Activated CD4-positive, alpha-beta T cell treated with anti-CD3 and anti-CD28 coated beads, Interleukin-2, Interleukin-6, amounts not matched to agents 100 ng/mL and 50 ng/mL, durations not matched to agents 16 hours and 8 hours (primary cell): ENCODE measurements at places on chromosomes 6 and 20.

GRCh38 chr6:63745784-63746183 is 110.2 kb downstream of the PHF3 start:
- DNase-seq: no peak

DNA sequence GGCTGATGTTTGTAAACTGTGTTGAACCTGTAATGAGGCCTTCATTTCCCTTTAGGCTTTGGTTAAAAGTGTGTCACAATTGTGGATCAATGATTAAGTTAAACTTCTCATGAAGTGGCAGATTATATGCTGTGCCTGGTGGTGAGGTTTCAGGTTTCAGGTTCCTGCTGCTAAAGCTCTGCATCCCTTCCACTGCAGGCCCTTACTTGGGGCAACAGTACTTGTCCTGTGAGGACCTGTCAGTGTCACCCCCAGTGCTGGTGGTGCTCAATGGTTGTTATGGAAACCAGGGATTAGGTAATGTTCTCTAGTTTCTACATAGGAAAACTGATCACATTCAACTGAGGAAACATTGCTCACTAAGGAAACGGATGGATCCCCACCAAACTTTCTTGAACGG is 18.5 kb downstream of the RPP21 start:
- no peak for DNase-seq

- DNase-seq: no peak
These were observed 110.6 kb downstream of the FNDC1 start for GRCh38 chr6:159279790-159280277.

DNA sequence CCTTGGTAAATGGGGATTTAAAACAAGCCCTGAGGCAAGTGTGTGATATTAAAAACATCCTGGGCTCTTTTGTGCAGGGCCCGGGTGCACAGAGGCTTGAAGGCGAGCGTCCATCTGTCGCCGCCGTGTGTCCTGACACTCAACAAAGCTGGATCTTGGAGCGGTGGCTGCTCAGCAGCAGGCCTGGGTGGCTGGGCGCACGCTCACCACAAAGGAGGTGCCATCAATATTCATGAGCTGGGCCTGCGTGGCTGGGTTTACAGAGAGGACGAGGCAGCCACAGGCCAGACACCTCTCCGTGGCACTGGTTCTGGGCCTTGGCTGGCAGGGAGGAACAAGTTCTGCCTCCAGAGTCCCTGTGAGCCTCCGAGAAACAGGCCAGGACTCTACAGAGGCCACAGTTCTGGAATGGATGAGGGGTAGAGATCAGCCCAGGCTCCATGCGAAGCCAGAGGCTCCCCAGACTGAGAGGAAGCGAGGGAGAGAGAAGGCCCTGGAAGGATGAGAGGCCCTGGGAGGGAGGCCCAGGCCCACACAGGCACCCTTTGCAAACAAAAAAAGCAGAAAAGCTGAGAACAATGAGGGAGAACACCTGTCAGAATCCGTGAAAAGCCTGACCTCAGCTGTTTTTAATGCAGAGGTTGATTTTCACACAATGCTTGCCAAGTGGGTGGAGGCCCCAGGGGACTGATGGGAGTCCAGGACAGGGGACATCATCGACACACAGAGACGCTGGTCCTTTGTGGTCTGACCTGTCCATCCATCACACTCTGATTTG is 21.9 kb downstream of the BHLHE23 start:
- no peak for DNase-seq

DNA sequence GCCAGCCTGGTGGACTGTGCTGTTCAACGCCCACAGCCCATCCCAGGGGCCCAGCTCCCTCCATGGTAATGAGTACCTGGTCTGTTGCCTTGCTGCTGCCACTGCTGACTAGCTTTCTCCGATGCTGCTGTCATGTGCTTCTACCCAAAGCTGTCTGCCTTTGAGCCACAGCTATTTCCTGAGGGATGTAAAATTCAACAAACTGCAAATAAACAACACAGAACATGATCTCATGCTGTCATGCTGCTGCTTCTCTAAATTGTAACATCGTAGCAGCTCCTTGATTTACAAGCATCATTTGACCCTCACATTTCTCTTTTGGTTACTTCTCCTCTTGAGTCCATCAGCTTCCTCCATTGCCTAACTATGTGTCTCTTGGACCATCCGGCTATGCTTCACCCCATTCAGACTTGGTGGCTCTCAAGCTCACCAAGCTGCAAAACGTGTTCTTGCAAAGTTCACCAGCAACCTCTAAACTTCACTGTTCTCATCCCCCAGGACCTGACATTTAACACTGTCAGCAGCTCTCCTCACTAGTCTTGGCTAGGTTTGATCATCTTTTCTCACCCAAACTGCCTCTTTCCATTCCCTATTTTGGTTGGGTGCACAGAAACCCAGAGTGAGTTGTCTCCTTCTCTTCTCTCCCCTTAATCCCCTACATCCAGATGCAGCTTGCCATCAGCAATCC is 54.6 kb downstream of the FYN start:
- no peak for DNase-seq

DNA sequence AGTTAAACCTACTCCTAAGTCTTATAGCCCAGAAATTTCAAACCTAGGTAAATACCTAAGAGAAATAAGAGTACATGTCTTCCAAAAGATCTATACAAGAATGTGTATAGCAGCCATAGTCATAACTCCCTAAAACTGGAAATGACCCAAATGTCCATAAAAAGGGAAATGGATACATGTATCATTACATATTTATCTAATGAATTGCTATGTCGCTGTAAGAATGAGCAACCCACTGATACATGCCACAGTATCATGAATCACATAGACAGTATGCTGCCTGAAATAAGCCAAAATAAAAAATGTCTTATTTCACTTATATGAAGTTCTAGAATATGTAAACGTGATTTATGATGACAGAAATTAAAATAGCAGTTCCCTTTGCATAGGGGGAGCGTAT is 679.5 kb downstream of the MAFB start:
- DNase-seq: no peak

DNA sequence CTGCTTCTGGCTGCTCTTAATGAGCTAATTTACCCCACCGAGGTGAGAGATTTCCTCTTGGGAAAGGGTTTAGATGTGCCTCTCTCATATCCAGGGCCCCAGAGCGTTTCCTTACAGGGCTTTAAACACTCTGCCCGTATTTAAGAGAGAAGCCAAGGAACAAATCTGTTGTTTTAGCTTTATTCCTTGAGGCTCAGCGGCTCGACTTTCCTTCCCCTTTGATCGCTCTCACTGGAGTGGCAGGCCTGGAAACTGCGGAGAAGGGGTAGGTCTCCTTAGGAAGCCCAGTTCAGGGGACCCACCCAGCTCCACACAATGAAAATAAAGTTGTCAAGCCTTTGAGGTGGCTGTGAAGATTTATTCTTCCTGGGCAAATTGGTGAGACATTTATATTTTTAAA is 132.0 kb upstream of the JAG1 start:
- DNase-seq: no peak

- DNase-seq: no peak
These were observed 34.7 kb downstream of the FOXQ1 start for GRCh38 chr6:1346558-1347091.

- no peak for DNase-seq
These were observed 113.7 kb downstream of the DLL1 start for GRCh38 chr6:170176898-170177771.

GRCh38 chr6:157814883-157815282 is 8.2 kb upstream of the SNX9 start:
- no peak for DNase-seq

GRCh38 chr6:118724211-118724610 is 72.8 kb upstream of the CEP85L start:
- DNase-seq: no peak

DNA sequence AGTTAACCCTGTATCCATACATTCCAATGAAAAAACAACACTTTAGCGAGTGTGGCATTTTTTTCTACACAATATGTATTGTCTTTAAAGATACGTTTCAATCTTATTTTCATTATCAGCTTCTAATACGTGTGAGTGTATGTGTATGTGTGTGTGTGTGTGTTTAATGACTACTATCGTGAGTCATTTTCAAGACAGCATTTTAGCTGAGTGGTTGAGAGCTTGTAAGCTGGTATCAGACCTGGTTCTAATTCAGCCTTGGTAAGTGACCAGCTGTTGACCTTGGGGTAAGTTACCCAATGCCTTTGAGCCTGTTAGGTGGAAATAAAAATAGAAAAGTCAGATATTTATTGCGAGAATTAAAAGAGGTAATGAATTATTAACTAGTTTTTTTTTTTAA is 320.0 kb upstream of the NT5E start:
- no peak for DNase-seq

DNA sequence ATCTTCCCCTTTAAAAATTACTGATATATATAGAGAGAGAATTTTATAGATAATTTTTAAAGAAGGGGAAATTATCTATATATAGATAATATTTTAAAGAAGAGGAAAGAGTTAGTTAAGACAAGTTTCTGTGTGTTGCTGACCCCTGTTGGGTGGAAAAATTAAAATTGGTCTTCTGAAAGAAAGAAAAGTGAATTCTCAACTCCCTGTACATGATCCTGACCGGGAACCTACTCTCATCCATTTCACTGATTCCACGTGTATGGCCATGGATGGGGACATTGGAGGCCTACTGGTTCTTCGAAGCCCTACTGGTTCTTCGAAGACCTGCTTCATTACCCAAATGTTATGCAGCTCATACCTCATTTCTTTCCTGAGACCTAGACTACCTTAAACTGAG is 53.0 kb upstream of the TCF21 start:
- no peak for DNase-seq

GRCh38 chr20:7375905-7376304 is 564.4 kb downstream of the HAO1 start:
- peak; percentile 13 for DNase-seq

- DNase-seq: no peak
These were observed 239.1 kb upstream of the CEP162 start for GRCh38 chr6:84466511-84466910.

GRCh38 chr6:31737315-31737990 is 1.1 kb upstream of the CLIC1 start:
- DNase-seq: peak; percentile 48

GRCh38 chr20:51569815-51570738 is 27.6 kb upstream of the NFATC2 start:
- DNase-seq: no peak

DNA sequence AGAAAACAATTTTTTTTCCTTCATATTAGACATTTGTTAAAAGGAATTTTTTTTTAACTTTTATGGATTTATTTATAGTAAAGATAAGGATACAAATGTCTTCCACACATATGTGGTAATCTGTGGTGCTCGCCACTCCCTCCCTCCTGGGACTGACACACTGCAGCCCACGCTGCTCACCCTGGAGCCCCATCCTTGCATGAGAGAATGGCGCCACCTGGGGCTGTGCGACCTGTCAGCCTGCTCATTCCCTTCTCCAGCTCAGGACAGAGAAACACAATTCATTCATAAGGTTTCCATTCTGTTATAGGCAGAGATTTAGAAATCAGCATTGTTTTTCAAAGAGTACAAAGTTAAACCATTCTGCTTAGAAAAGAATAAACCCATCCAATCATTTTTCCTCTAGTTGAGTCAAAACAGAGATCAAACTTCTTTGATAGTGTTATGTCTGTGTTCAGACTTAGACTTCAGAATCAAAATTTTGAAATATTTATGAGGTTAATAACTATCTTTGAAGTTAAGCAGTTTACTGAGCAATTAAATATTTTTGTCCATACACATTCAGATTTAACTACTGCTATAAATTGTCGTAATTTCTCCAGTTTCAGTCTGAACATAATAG is 42.8 kb upstream of the DYNLRB1 start:
- peak; percentile 39 for DNase-seq

- DNase-seq: no peak
These were observed 659 bp downstream of the TAF4 start for GRCh38 chr20:62064770-62065673.

- DNase-seq: no peak
These were observed 55.4 kb upstream of the MOXD1 start for GRCh38 chr6:132456700-132457143.

DNA sequence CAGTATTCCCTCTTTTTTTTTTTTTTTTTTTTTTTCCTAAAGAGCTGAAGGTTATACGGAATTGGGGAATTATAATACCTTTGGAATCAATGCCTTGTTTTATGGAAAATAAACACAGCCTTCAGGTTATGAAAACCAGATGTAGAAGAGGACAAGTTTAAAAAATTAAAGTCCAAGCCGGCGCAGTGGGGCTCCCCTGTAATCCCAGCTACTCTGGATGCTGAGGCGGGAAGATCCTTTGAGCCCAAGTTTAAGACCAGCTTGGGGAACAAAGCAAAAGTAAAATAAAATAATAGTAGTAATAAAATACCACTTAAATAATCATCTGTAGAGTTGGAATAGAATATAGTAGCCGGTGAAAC is 57.3 kb downstream of the TRIM38 start:
- no peak for DNase-seq

- no peak for DNase-seq
These were observed 121.3 kb upstream of the PHACTR1 start for GRCh38 chr6:12595161-12595811.

- DNase-seq: no peak
These were observed 94.9 kb upstream of the POPDC3 start for GRCh38 chr6:105274678-105275077.

GRCh38 chr20:35887393-35888064 is 66.8 kb downstream of the SCAND1 start:
- DNase-seq: no peak

DNA sequence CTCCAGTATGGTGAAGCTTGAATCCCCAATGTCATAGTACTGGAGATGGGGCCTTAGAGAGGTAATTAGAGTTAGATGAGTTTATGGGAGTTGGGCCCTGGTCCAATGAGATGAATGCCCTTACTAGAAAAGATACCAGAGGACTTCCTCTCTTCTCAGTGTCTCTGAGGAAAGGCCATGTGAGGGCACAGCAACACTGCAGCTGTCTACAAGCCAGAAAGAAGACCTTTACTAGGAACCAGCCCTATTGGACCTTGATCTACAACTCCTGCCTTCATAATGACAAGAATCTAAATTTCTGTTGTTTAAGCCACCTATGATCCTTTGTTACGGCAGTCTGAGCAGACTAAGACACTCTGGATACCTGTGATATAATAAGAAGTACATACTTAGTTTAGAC is 31.4 kb upstream of the AKAP7 start:
- DNase-seq: no peak

- peak; percentile 14 for DNase-seq
These were observed 45.6 kb downstream of the LRRN4 start for GRCh38 chr20:6008254-6008653.

DNA sequence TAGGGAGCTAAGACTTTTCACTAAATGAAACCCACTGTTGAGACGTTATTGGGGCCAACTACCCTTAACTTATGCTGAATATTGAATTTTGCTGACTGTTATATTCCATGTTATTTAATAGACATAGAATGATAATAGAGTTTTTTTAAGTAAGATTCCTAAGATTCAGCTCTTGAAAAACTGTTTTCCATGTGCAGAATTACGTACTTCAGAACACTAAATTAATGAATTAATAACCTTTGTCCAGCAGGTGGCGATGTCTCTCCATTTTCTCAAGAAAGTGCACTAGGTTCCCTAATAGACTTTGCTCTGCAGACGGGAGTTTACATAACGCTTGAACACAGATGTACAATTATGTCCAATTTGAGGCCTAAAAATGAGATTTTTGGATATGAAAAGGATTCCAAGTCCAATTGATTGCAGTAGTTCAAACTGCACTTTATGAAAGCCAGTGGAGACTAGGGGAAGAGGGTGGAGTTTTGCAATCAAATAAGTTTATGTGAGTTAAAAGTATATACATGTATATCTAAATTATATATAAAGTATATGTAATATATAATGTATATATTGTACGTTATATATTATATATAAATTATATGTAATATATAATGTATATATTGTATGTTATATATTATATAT is 282.1 kb downstream of the UST start:
- DNase-seq: peak; percentile 91

GRCh38 chr6:62285612-62286469 is at the start of gene KHDRBS2:
Gene KHDRBS2, minus strand, starts transcription at chr6:62286225.
- peak; percentile 32 for DNase-seq
